Caki2 (cell line): ENCODE measurements at places on chromosomes 6 and 20. TPM values are rescaled to one million over a fixed set of nuclear protein-coding genes. Genes with fewer than 3 reads are reported as not detected.

GRCh38 chr6:107173779-107174178, 58.5 kb upstream of the BEND3 start:
- no peak for DNase-seq

GINS1 gene
- 14.9 and 17.1 TPM in 2 replicates for total RNA-seq

DNA sequence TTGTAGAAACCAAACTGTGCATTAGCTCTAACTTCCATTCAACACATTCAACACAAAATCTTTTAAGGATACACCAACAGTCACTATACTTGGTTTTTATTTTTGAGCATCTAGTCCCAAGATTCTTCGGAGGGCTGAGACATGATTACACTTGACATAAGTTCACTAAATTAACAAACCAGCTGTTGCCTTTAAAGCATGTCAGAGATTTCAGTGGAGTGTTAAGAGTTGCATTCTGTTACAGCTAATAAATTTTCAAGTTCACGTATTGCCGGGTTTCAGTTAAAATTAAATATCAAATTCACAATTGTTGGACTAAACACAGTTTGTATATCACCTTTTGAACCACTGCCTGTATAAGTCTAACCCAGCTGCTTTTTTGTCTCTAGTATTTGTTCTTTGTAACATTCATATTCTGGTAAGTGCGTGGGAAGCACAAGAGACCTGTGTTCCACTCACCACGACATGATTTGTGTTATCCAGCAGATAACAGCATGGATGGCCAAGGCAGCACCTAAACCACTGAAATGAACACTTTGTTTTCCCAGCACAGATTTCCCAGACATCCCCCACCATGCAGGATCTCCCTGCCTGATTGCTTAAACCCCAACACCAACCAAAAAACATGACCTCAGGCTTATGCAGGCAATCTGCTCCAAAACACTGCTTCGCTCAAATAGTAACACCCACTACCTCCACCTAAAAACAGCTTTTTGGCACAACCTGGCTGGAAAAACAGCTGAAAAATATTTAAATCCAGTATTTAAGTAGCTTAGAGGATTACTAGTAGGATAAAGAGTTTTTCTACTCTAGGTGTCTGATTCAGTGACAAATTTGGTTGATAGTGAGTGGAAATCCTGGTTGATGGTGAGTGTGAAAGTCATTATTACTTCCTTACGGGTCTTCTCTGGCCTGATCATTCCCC, 286.5 kb upstream of the NT5E start:
- DNase-seq = no peak

SCUBE3 gene
- not detected in 2 replicates for total RNA-seq

RIOK1 gene
- total RNA-seq = 4.8 and 18.3 TPM in 2 replicates

DNA sequence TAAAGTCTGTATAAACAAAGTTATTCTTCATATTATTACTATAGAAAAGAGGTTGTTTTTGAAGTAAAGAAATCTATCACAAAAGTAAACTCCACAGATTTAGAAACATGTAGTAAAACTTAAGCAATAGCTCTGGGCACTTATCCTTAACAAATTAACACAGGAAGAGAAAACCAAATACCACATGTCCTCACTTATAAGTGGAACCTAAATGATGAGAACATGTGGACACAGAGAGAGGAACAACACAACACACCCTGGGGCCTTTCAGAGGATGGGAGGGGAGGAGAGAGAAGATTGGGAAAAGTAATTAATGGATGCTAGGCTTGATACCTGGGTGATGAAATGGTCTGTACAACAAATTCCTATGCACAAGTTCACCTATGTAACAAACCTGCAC, 57.2 kb downstream of the C6orf58 start:
- DNase-seq = no peak

ADGB gene
- total RNA-seq = not detected in 2 replicates

TPD52L1 gene
- total RNA-seq = 328 and 365 TPM in 2 replicates

DNA sequence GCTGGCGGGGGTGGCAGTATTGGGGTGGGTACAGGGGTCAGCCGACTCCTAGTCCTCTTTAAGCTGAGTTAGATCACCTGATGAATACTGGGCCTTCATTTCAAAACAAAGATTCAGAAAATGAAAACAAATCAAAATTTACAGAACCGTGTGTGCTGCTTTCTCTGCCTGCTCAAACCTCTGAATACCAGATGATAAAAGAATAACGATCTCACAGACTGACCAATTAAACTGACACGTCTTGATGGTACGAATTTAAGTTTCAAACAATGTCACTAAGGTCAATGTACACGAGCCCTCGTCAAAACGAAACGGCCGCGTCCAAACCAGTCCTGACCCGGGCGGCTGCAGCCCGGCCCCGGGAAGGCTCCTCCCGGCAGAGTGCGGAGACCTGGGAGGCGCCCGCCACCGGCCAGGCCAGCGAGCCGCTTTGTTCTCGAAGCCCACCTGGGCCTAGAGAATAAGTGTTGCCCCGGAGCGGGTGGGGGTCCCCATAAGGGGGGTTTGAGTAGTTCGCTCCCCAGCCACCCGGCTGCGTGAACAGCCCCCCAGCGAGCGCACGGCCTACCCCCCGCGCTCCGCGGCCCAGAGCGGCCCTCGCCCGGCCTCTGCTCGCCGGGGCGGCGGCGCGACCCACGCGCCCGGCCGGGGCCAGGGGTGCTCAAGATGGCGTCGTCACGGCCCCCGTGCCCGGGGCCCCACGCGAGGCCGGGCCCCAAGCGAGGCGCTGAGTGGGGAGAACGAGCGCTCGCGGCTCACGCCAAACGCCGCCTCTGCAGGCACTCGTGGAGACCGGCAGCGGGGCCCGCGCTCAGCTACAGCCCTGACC, 728 bp downstream of the PSMA7 start:
- DNase-seq = no peak

- no peak for DNase-seq
Observed at GRCh38 chr6:139547122-139547776, 172.8 kb upstream of the CITED2 start.

DNA sequence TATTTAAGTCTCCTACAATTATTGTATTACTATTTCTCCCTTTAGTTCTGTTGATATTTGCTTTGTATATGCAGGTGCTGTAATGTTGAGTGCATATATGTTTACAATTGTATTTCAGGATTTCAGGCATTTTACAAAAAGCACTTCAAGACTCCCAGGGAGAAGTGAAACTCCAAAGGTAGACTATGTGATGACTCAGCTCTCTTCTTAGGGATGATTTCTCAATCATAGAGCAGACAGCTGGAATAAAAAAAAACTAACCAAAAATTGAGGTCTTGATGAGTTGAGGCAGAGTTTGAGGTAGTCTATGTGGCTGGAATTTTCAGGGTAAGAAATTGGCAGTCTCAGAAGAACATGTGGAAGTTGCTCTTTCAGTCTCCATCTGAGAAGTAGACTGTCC, 786.1 kb downstream of the TFAP2A start:
- no peak for DNase-seq

DNA sequence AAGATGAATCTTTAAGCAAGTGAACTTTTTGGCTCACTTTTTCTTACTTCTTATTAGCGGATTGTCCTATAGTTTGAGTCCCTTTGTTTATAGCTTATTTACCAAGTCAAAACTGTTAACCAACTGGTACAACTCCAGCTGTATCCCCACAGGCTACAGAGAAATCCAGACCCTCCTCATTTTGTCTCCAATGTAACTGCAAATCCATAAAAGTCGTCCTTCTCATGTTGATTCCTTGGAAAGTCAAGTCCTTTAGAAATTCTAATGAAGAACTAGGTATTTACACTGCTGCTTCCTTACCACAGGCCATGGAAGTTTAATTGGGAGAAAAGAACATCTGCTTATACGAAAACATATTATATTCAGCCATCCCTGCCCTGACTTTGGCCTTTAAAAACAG, 729.1 kb upstream of the NRSN1 start:
- DNase-seq = no peak

DNA sequence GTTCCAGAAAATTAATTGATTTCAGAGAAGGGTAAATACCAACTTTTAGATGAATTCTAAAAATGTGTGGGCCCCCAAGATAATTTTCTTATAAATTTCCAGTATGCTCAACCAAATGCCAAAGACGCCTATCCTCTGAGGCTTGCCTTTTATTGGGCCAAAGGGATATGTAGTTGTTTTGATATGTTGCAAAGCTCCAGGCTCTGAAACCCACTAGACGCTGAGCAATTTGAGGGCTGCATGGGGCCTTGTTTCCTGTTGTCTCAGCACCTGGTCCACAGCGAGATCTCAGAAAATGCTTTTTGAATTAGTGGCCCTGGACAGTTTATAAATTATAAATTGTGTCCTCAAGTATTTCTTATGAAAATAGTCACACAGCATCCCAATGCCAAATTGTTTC, 397.2 kb downstream of the SAMD5 start:
- DNase-seq = no peak

DNA sequence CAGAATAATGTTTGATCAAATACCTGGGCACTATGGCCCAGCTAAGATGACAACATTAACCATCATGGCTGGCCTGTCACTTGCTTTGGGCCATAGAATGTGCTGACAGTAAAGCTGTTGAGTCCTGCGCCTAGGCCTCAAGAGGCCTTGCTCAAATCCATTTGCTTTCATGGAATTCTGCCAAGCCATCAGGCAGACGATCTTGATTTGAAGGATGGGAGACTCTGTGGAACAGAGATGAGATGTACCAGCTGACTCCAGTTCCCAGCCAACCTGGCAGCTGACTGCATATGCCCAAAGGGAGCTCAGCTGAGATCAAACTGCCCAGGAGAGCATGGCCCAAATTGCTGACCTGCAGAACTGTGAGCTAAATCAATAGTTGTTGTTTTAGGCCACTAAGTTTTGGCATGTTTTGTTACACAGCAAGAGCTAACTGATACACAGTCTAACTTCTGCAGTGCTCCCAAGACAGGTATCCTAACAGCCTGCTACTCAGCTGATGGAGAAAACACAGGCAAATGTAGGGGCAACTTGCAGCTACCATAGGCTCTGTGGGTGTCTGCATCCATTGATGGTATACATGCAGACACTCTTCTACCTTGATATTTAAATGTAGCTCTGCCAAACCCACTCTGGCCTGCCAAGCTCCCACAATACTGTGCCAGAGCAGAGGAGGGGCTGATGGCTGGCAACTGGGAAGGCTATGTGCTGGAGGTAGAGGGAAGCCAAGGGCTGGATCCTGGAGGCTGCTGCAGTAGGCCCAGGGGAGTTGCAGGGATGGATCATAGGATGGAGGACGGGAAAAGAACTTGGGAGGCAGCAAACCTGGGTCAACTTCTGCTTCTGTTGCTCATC, 55.2 kb upstream of the RNF24 start:
- DNase-seq = no peak

DNA sequence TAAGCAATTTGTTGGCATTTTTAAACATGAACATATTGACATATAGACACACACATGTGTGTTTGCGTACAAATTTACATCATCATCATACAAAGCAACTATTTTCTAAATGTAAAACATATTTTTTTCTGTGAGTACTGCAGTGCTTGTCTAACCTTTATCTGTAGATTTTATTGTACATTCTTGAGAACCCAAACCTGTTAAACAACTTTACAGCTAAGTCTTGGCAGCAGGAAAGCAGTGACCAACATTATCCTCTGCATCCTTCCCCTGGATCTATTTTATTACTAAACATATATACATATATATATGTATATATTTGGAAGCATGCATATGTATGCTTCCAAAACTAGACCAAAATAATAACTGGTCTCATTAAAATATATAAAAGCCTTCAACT, 10.4 kb upstream of the PLCB1 start:
- no peak for DNase-seq

DNA sequence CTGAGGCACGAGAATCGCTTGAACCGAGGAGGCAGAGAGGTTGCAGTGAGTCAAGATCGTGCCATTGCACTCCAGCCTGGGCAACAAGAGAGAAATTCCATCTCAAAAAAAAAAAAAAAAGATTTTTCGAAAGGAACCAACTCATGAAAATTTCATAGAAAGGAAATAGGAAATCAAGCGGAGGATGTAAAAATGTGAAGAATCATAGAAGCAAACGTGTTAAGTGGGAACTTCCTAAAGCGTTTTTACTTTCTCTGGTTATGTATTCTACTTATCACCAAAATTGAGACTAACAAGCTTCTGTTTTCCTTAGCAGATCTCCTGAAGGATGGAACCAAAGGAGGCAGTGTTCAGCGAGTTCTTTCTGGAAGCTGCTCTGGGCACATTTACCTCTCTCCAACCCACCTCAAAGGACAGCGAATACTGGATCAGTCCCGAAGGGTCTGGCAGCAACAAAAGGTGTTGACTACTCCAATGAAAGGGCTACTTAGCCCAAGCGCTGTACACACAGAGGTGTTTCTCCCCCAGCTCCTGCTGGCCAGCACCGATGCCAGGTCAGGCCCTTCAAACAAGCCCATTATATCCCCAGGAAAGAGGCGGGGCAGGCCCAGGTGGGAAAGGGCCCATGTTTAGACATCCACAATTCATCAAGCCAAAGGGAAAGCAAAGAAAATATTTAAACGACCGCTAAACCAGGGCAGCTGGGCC, 327.5 kb upstream of the JARID2 start:
- DNase-seq = no peak

DNA sequence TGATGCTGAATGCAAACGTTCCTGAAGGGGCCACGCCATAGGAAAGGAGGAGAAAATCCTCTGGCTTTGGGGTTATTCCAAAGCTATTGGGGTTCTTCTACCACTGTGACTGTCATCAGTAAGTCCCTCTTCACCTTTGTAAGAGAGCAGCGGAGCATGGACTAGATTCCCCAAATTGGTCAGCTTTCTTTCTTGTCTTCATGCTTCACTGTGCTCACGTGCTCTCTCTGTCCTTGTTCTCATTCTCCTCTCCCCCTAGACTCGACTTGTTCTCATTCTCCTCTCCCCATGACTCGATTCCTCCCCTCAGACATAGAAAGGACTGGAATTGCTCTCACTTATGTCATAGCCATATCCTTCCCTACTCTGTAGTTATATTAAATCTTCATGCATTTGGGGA, 54.8 kb upstream of the ADGRG6 start:
- DNase-seq = no peak

DNA sequence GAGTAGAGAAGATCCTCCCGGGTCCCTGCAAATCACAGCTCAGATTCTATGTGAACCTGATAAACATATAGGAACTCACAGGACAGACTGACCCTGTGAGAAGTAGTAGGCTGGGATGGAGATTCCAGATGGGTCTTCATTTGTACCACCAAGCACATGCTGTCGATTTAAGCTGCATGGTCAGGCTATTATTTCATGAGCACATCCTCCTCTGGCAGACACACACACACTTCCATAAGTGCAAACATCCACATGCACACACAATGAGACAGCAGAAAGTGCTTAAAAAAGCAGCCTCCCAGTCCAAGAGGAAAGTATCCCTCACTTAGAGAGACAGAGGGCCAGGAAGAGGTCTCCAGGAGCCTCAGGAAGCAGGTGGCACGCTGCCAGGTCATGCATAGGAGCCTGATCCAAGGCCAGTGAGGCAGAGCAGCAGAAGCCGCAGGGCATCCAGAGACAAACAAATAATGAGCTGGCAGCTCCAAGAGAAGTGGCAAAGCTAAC, 131.8 kb downstream of the UNC5CL start:
- peak; percentile 96 for DNase-seq

GRCh38 chr20:37729909-37730308, 36.1 kb downstream of the CTNNBL1 start:
- no peak for DNase-seq

DNA sequence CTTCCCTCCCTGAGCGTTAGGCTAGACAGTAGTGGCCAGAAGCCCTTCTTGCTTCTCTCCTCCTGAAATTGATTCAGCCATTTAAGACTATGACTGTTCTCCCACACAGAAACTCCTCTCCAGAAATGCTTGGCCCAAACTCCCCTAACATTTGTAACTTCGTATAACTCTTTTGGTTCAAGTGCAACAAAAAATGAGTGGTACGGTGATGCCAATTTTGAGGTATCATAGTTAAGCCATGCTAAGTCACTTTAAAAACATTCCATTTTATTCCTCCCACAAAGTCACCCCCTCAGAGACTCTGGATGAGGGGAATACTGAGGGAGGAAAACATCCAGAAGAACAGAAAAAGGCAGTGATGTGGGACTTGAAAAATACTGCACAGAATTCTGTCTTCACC, 21.1 kb upstream of the ROS1 start:
- DNase-seq = no peak
